ENCODE measurements at places on chromosomes 1 and 21.

GRCh38 chr1:197686231-197686630 lies 89.0 kb downstream of the DENND1B start:
- no peak for DNase-seq

- DNase-seq = no peak
Observed at GRCh38 chr1:48040154-48040553, 43.0 kb upstream of the TRABD2B start.

DNA sequence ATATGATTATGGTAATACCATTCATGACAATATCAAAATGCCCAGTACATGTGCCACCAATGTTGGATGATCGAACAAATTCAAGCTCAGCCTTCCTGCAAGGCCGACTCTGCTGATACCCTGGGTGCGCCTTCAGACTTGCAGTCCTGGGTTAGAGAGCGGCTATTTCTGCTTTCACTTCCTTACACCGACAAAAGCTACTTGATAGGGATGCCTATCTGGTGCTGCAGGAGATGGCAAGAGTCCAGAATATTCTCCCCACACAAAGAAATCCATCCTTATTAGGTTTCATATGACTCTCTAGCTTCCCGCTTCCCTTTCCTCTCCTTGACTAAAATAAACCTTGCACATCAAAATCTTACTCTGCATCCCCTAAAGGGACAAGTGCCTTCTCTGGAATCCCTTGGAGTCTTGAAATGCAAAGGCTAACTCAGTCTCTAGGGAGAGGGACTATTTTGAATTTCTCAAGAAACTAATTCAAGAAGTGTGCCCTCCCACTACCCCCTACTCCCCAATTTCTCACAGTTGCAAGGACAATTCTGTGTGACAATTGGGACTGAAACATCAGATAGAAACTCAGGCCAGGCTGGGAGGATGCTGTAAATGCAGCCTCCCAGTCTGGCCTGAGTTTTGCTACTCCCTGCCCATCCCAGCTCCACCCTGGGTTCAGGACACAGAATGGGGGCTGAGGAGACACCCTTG lies 103.1 kb upstream of the USP24 start:
- DNase-seq = no peak

DNA sequence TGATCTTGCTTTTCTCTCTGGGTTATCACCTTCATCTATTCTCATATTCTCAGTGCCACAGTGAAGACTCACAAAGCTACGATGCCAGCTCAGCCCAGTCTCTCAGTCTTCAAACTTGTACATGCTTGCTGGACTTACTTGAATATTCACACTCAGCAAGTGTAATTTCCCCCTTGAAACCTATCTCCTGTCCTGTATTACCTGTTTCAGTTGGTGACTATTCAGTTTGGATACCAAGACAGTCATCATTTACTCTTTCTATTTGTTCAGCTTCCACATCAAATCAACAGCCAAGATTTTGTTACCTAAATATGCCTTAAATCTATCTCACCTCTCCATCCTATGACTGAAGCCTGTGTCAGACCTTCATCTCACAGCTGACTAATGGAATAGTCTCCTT lies 209.7 kb downstream of the LRRC7 start:
- DNase-seq = no peak

DNA sequence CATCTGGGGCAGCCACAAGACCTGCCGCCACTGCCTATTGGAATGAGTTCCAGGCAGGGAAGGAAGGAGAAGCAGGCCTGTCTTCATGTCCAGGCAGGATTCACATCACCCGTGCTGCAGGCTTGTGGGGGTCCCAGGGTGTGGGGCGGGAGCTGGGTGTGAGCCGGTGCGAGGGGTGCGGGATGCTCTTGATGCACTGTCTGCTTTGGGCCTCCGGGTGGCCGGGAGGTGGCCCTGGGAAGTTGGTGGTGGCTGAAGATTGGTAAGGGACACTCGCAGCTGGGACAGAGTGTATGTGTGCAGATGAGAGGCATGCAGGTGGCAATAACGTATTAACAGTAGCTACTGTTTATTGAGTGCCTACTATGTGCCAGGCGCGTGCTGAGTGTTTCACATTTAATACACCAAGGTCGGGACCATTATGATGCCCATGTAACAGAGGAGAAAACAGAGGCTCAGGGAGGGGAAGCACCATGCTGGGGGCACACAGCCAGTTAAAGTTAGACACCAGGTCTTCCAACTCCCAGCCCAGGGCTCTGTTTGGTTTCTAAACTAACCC lies 3.3 kb downstream of the CROCC start:
- DNase-seq = no peak

DNA sequence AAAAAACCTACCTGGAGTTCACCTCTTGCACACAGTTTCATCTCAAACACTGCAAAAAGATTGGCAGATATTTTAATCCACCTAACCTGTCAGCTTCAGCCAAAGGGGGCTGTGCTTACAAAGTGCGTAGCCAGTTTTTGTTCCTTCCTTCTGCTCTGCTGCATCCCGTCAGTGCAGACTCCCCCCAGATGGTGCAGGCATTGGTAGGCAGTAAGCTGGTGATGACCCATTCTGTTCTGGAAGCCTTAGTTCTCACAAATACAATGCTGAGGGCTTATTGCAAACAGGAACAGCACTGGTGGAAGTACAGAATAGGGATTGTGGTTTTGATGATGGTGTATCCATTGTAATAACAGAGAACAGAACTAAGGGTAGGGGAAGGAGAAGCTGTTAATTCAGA lies 239.5 kb downstream of the RYR2 start:
- DNase-seq = no peak

DNA sequence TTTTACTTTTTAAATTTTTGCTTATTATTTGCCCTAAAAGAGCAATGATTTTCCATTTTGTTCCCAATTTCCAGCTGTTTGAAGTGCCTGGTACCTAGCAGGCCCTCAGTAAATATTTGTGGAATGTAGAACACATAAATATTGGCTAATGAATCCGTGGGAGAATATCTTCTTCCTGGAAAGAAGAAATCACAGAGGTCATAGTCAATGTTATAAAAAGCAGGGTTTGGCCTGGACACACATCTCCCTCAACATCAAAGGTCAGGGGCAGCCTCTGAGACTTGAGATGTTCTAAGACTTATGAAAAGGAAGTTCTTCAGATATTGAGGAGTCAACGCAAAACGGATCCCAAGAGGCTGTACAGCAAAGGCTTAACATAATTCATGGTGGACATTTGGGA lies 358.1 kb downstream of the HHAT start:
- DNase-seq = no peak

DNA sequence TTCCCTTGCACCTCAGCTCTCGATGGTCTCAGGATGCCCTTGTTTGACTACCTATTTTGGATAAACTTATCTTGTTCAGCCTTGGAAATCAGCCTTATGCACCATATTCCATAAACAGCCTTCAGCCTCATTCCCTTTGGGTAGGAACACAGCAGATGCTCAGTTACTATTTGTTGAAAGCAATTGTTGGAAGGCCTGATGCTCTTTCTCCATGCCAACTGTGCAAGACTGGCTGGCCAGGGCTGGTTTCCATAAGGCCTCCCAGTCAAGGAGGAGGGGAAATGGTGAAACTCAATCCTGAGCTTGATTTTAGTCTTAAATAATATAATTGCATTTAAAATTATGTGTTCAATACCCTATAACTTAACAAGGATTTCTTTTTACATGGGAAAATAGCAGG lies 121.1 kb upstream of the DEPDC1 start:
- no peak for DNase-seq

DNA sequence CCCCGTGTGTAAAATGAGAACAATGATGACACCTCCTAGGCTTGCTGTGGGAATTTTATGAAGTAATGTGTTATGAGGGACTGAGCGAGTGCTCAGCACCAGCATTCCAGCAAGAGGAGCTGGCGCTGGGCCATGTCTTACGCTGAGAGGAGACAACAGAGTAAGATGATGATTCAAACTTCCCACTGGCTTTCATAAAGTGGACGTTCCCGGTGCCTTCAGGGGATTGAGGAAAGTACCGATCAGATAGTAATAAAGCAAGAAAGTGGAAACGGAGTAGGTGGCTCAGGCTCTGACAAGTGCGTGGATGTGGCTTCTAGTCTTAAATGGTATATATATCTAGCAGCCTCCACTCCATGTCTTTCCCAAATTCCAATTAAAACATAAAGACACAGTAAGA lies 23.8 kb downstream of the EPHA10 start:
- DNase-seq = no peak

DNA sequence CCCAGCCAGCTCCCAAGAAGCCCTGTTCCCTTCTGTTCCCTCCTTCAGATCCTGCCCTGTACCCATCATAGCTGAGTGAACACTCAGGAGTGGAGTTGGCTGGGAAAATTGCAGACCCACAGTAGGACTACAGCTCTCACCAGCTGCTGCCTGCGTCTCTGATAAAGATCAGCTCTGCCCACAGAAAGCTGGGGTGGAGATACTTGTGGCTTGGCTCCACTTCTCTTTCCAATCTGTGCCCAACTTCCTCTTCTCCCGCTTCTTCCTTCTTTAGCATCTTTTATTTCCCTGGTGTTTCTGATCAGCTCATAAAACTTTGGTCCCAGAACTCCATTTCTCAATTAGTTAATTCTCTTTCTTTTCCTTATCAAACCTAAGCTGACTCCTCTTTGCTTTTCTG lies 5.5 kb upstream of the CD1A start:
- DNase-seq = no peak

DNA sequence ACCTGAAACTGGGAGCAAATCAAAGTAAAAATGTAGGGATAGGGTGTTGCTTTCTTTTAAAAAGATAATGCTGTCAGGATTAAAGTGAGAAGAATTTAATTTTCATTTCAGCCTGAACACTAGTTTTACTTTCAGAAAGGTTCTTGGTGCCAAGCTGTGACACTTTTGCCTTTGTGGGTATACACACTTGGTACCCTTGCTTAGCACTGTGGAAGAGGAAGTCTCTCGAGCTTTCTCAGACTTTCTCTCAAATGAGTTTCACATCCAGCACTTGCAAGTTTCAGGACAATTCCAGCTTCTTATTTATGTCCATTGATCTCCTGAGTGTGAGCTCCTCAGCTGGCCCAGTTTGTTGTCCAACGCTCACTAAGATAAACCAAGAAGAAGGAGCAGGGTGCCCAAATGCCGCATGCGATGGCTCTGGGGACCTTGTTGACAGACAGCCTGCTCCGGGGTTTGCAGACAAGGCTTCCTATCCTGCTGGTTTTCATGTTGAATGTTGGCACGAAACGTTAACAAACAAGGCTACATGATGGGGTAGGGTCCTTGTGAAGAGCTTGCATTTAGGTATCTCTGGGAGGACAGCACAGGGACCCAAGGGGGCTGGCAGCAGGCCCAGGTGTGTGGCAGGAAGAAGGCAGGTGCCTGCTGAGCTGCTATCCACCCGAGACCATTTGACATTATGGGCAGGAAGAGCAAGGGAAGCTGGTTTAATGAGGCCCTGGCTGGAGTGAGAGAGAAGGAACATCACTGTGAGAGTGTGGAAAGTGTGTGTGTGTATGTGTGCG lies 79.7 kb downstream of the POFUT2 start:
- no peak for DNase-seq

DNA sequence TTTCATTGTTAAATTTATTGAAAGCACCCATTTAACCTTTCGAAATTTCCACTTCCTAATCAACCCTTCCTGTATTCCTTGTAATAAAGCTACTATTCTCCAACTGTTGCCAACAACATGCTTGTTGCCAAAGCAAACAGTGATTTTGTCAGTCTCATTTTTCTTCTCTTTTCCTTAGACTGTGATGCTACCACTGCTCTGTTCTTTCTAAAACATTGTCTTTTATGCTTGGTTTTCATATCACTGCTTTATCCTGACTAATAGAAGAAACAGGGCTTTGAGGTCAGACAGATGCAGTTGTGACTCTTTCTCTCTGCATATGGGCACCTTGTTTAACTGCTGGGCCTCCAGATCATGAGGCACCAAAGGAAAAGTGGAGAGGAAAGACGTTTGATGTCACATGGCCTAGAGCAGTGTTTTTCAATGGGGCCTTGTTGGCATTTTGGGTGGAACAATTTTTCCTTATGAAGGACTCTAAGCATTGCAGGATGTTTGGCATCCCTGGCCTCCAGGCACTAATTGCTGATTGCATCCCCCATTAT lies 56.1 kb downstream of the HMCN1 start:
- DNase-seq = no peak

GRCh38 chr1:109261006-109261405 lies 11.7 kb downstream of the CELSR2 start:
- DNase-seq = no peak

DNA sequence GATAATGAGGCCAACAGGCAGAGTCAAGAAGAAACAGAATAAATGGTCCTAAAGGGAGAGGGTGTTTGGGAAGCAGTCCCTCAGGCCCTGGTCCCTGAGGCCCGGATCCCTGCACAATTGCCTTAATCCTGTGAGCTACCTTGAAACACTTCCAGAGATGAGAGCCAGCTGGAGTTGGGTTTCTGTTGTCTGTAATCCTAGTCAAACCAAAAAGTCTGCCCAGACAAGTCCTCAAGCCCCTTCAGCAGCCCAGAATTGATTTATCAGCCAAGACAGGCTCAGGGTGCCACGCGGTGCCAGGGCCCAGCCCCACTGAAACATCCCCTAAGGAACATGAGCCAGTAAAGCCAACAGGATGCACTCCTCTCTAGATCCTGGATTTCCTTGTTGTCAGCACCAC lies 16.4 kb upstream of the CLSTN1 start:
- no peak for DNase-seq

DNA sequence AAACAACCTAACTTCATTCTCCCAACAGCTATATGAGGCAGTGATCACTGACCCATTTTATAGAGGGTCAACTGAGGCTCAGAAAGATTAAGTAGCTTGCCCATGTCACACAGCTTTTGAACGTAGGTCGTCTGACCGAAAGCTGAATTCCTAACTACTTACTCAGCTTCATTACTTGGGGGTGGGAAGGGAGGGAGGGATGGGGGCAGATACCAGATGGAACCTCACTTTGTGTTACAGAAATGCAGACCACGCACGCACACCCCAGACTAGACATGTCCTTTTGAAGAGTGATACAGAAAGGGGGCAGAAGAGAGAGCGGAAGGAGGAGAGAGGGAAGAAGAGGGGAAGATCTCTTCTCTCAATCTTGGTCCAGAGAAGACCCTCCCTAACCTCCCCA lies 2.3 kb downstream of the ADGRB2 start:
- DNase-seq = no peak

GRCh38 chr1:113929750-113930498 lies 800 bp downstream of the HIPK1 start:
- no peak for DNase-seq

DNA sequence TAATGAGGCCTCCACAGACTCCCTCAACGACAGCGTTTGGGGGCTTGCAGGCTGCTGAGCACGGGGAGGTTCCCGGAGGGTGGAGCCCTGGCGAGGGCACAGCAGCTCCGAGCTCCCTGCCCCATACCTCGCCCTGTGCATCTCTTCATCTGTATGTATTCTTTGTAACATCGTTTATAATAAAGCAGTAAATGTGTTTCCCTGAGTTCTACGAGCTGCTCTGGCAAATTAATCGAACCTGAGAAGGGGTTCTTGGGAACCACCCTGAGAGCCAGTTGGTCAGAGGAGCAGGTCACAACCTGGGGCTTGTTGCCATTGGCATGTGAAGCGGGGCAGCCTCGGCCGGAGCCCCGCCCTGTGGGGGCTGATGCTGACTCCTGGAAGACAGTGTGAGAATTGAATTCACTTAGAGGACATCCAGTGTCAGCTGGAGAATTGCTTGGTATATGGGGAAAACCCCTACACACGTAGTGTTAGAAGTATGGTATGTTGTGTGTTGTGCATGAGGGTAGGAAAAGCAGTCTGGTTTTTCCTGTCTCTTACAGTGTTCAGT lies 11.5 kb downstream of the SLC37A1 start:
- DNase-seq = no peak

GRCh38 chr1:150555971-150556865 lies 7.0 kb downstream of the ADAMTSL4 start:
- no peak for DNase-seq

Measured in amniotic stem cell (primary cell).